ENCODE measurements at places on chromosomes 11 and 22.

- DNase-seq: no peak
Observed at GRCh38 chr22:17063411-17064106, 21.2 kb upstream of the IL17RA start.

DNA sequence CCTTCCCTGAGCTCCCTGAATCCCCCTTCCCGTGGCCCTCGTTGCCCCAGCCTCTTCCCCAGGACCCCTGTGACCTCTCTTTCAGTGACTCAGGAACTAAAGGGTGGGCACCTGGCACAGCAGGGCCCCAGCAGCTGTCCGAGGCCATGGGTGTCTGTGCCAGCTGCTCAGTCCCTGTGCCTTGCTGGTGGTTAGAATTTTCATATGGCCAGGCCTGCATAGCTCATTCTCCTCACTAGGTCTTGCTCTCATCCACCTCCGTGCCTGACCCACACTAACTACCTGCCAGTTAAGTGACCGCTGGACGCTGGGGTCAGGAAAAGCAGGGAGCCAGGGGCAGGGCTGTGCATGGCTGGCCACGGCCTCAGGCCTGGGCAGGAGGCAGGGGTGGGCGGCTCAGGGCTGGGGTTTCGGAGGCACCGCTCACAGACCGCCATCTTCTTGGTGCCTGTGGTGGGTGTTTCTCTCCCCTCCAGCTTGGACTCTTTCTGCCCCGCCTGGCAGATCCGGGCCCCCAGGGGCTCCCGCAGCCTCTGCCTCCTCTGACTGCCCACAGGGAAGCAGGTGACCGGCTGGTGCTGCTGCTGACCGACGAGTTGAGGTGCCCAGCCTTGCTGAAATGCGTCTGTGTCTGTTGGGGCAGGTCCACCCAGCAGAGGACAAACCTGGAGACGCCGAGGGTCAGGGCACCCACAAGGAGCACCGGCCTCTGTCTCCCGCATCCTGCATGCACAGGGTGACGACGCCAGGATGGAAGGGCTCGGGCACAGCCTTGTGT is 20.3 kb downstream of the MRGPRD start:
- DNase-seq: no peak

DNA sequence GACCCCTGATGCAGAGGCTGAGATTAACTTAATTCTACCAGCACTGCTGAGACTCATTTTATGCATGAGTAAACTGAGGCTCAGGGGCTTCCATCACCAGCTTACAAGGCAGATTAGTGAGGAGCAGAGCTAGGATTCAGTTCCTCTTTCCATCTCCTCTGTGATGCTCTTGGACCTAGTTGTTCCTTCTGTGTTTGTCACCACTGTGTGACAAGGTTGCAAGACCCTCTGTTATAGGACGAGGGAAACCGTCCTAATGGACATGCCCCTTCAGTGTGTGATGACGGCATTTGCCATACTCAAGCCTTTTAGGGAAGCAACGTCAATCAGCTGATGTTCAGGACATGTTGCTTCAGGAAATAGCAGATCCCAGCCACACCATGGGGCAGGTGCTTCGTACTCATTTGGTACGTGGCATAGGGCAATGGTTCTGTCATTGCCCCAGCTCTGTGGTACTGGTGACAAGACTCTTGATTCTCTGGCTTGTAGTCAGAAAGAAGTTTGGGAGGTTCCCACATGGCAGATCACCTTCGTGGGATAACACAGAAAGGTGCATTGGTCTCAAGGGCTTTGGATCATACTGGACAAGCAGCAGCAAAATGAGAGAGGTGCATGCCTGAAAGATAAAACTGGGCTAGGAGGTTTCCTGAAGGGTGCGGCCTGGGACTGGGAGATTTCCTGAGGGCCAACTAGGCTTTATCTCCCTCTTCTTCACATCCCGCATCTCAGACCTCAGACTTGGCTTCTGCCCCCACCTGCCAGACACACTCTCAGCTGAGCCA is 23.9 kb upstream of the CD44 start:
- no peak for DNase-seq

DNA sequence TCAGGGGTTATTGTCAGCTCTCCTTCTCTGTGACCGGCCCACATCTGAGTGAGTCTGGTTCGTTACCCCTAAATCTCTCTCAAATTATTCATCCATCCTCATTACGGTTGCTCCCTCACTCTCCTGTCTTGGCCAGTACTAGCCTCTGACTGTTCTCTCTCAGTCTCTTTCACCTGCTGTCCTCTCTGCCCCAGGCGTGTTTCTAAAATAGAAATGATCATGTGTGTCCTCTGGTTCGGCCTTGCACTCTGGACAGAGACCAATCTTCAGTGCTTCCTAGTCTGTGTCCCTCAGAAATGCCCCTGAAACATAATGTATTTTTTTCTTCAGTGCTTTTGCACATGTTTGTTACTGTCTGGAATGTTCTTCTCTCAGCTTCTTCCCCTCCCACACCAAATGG is 4.9 kb downstream of the PSMD13 start:
- no peak for DNase-seq

GRCh38 chr11:108131993-108132392 is 10.6 kb downstream of the ACAT1 start:
- no peak for DNase-seq
